A549 treated with Hydrocortisone at 1 μM for 4 hours (cell line): ENCODE measurements at places on chromosomes 7 and 10. TPM values are rescaled to one million over a fixed set of nuclear protein-coding genes. Genes with fewer than 3 reads are reported as not detected.

OSBPL3 gene
- total RNA-seq: 11.2 to 16.1 TPM (median 13.9 TPM) in 5 replicates

KCNIP2 gene
- 0.49 to 0.98 TPM (median 0.75 TPM) in 5 replicates for total RNA-seq

COL28A1 gene
- 0.43 to 0.97 TPM (median 0.67 TPM) in 5 replicates for total RNA-seq

SMO gene
- total RNA-seq: 11.4 to 14.9 TPM (median 14.3 TPM) in 5 replicates

TAS2R60 gene
- not detected in 5 replicates for total RNA-seq

OR6B1 gene
- total RNA-seq: not detected in 5 replicates

TBX20 gene
- 1.4 to 2.9 TPM (median 2.2 TPM) in 5 replicates for total RNA-seq

AKR1C8 gene
- total RNA-seq: not detected in 5 replicates

FXYD4 gene
- total RNA-seq: not detected in 5 replicates

ELN gene
- total RNA-seq: 0.07 to 0.23 TPM (median 0.10 TPM) in 5 replicates

PTPRZ1 gene
- total RNA-seq: not detected in 5 replicates

GPR37 gene
- total RNA-seq: 0.51 to 0.85 TPM (median 0.67 TPM) in 5 replicates

CHRM2 gene
- not detected in 5 replicates for total RNA-seq

SERPINE1 gene
- 1,637 to 2,046 TPM (median 1,903 TPM) in 5 replicates for total RNA-seq

ZNF800 gene
- 8.4 to 12.9 TPM (median 11.1 TPM) in 5 replicates for total RNA-seq

BTBD16 gene
- 0.44 to 0.62 TPM (median 0.55 TPM) in 5 replicates for total RNA-seq

CELF2 gene
- total RNA-seq: 0.07 to 0.12 TPM in 2 of 5 replicates, not detected in the others

SVIL gene
- total RNA-seq: 19.2 to 29.0 TPM (median 21.4 TPM) in 5 replicates

ITPRID1 gene
- total RNA-seq: not detected in 5 replicates

TPK1 gene
- total RNA-seq: 2.3 to 3.6 TPM (median 3.1 TPM) in 5 replicates

WNT16 gene
- total RNA-seq: 0.83 to 1.2 TPM (median 0.94 TPM) in 5 replicates
